Pulmonary artery endothelial cell (primary cell): ENCODE measurements at places on chromosomes 7 and 10. TPM values are rescaled to one million over a fixed set of nuclear protein-coding genes. Genes with fewer than 3 reads are reported as not detected.

DNA sequence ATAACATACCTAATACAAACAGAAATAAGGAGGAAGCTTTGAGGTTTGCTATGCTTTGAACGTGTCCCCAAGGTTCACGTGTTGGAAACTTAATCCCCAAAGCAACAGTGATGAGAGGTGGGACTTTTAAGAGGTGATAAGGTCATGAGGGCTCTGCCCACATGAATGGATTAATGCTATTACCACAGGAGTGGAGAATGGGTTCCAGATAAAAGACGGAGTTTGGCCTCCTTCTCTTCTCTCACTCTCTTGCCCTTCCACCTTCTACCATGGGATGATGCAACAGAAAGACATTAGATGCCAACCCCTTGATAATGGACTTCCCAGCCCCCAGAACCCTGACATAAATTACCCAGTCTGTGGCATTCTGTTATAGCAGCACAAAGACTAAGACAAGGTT lies 9.6 kb downstream of the ITGB1 start:
- no peak for DNase-seq

DNA sequence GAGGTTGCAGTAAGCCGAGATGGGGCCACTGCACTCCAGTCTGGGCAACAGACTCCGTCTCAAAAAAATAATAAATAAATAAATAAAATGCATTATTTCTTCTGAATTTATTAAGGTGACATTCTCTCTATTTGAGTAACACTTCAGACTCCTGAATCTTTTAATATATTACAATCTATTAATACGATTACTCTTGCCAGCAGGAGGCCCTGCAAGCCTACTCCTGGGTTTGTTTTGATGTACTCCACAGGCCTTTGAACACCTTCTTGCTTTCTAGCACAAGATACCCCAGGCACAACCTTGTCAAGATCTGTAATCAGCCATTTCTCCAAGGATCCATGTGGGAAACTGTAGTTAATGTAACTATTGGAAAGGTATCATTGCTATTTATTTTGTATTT lies 63.5 kb downstream of the COBL start:
- DNase-seq: no peak

DNA sequence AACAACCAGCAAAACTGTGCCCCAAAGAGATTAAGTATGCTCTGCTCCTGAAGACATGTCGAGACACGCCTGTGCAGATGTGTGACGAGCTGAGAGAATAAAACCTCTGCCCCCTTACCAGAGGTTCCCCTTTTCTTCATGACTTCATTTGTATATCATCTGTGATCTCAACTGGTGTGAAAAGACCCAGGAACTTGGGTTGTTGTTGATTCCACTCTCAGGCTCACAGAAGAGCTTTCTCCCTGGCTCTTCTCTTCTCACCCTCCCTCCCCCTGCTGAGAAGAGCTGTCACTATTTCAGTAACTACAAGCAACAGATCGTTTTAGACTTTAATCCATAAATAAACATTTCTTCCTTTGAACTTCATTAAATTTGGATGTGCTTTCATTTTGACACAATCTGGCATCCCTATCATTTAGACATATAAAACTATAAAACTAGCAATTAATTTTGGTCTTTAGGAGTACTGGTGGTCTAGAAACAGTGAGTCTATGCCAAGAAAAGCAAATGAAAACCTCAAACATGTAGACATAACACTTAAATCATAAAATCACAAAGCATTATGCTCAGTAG lies 179.3 kb upstream of the FZD8 start:
- DNase-seq: no peak

The ACTR3C gene
- total RNA-seq: 0.20 and 0.67 TPM in 2 replicates

DNA sequence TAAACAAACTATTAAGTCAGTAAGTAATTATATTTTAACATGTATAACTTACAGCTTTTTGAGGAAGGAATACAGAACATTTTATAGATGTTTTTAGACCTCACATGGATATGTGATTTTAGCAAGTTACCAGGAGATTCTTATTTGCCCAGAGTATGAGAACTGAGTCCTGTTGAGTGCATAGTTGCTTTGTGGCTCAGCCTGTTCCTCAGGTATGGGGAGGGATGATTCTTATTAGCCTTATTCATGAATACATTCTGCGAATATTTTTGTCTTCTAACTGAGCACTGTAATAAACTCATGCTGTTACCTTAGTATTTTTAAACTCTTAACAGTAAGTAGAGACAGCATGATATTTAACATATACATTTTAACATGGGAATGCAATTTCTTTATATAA lies 17.9 kb downstream of the BTAF1 start:
- no peak for DNase-seq

GRCh38 chr7:111771638-111772037 lies 209.3 kb upstream of the IMMP2L start:
- DNase-seq: no peak

DNA sequence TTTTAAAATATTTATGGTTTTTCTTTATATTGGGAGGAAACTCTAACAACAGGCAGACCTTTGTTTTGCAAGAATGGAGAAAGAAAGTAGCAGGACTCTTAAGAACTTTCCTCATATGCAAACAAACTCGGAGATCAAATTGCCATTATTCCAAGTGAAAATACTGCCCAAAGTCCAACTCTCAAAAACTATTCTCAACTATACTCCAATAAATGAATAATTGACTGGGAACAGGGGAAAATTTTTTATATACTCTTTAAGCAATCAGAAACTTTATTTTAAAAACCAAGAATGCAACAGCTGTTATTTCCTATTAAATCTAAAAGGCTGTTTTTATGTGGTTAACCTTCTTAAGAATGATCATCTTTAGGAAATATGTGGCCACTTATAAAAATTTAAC lies 101.9 kb downstream of the COL28A1 start:
- no peak for DNase-seq

DNA sequence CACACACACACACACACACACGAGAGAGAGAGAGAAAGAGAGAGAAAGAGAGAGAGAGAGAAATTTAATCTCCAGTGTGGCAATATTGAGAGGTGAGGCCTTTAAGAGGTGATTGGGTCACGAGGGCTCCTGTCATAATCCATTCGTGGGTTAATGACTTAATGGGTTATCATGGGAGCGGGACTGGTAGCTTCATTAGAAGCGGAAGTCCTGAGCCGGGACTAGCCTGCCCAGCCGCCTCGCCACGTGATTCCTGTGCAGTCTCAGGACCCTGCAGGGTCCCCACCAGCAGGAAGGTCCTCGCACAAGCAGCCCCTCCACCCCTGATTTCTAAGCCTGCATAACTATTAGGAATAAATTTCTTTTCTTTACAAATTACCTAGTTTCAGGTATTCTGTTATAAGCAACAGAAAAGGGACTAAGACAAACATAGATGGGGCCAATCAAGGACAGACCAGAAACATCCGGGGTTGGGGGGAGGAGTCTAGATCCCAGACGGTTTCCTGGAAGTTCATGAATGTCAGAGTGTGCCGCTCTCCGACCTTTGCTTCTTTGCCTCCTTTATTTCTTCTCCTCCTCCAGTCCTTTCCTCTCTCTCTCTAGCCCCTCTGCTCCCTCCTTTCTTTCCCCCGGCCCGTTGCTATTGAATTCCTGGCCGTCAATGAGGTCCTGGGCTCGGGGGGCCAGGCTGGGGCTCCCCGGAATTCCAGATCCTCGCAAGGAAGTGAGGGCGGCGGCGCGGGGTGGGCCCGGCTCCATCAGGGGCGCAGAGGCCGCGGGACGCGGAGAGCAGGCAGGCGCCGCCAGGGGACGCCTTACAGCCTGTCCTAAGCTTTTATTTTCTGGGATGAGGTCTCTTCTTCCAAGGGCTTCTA lies 146.8 kb downstream of the CYP26A1 start:
- DNase-seq: no peak

DNA sequence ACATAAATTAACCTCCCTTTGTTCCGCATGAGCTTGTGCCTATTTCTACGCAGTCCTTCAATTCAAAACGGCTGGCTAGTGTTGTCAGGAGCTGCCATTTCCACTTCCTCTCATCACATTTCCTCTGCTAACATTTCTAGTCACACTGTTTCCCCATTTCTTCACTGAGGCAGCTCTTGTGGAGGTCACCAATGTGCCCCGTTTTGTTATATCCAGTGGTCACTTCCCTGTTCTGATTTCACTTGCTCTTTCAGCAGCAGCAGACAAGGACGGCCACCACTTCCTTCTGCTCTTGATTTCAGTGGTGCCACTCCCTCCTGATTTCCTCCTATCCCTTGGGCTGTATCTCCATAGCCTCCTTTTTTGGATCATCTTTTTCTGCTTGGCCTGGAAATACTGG lies 64.8 kb upstream of the SEC61G start:
- DNase-seq: no peak

The GIMAP6 gene
- 160 and 231 TPM in 2 replicates for total RNA-seq

DNA sequence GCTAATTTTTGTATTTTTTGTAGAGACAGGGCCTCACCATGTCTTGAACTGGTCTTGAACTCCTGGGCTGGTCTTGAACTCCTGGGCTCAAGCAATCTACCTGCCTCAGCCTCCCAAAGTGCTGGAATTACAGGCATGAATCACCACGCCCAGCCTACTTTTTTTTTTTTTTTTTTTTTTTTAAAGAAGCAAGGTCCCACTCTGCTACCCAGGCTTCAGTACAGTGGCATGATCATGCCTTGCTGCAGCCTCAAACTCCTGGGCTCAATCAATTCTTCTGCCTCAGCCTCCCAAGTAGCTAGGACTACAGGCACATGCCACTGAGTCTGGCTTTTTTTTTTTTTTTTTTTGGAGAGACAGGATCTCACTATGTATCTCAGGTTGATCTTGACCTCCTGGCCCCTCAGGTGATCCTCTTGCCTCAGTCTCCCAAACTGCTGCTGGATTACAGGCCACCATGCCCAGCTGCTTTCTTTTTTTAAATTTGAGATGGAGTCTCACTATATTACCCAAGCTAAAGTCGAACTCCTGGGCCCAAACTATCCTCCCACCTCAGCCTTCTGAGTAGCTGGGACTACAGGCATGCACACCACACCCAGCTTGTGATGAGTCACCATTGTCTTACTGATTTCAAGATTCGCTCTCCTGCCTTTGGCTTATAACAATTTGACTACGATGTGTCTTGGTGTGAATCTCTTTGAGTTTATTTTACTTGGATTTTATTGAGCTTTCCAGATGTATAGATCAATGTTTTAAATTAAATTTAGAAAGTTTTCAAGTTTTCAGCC lies 9.0 kb downstream of the RPEL1 start:
- no peak for DNase-seq

The ZNF853 gene
- total RNA-seq: 0.39 and 0.79 TPM in 2 replicates

The STRIP2 gene
- 6.6 and 17.8 TPM in 2 replicates for total RNA-seq

- no peak for DNase-seq
Observed at GRCh38 chr7:50266635-50267386, 37.7 kb upstream of the IKZF1 start.

GRCh38 chr7:80644054-80644453 lies 5.6 kb downstream of the CD36 start:
- DNase-seq: no peak

- DNase-seq: no peak
Observed at GRCh38 chr10:66822801-66823200, 103.0 kb upstream of the LRRTM3 start.

DNA sequence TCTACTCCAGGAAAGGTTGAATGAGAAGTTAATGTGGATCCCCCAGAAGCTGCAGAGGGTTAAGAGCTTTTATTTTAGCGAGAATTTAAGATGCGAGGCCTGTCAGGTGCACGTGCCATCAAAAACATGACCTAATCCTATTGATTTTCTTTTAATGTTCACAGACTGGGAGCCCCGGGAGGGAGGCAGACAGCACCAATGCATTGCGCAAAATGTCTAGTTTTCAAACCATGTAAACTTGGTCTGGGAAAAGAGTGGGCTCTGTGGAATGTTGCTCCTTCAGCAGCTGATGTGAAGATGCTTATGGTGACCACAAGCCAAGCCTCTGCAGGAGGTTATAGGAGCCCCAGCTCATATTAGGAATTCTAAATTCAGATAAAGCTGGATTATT lies 172.0 kb upstream of the ITGB1 start:
- DNase-seq: no peak

The LIPN gene
- total RNA-seq: not detected in 2 replicates

The BICC1 gene
- 1.7 and 3.2 TPM in 2 replicates for total RNA-seq

- DNase-seq: peak; percentile 60
Observed at GRCh38 chr7:139058943-139059342, 23.1 kb upstream of the ZC3HAV1L start.

The UNC5B gene
- total RNA-seq: 1.3 and 8.0 TPM in 2 replicates

GRCh38 chr7:391961-392524 lies 102.1 kb downstream of the FOXL3 start:
- DNase-seq: no peak

- no peak for DNase-seq
Observed at GRCh38 chr10:69344591-69345252, 66.4 kb downstream of the HK1 start.

The MRLN gene
- not detected in 2 replicates for total RNA-seq

- DNase-seq: no peak
Observed at GRCh38 chr10:66591865-66592264, 334.0 kb upstream of the LRRTM3 start.

GRCh38 chr7:37113661-37114355 lies 334.9 kb downstream of the ELMO1 start:
- DNase-seq: no peak

DNA sequence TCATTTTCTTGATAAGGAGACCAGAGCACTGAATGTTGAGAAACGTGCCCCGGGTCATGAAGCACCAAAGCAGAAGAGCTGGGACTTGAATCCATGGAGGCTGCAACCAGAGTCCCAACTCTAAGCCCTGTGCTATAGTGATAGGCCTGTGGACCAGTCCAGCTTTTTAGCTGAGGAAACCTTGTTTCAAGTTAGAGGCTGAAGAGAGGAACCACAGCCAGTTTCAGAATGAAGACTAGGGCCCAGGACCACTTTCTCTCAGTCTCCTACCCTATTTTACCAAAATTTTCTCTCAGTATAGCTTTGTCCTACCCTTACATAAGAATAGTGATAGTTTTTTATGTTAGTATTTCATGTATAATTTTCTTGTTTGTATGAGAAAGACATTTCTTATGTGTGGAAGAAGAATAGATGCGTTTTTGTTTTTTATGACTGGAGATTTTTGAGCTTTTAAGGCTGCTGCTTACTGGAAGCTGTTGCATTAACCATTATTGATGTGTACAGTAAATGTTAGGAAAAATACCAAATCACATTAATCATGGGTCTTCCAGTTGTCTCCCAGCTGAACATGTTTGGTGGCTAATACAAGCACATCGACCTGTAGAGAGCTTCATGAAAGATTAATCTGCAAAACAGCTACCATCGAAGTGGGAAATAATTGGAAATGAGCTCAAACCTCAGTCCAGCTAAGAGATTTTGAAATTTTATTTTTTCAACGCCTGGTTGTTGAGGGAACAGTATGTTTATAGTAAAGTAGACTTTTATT lies 45.0 kb upstream of the CSTF2T start:
- no peak for DNase-seq

DNA sequence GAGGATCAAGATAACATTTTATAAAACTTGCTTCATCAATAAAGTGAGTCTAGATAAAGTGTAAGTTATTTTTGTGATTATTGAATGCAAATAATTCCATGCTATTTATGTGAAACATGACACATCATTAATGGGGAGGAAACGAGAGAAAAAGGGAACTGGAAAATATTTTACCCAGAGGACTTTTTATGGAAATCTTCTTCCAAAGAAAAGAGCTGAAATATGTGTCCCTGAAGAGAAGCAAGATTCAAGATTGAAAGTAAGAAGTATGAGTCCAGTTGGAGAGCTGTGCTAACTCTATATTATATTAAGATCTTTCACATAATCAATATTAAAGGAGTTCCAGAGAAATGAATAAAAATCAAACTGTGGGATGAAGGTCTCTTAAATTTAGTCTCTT lies 1361.8 kb downstream of the GATA3 start:
- no peak for DNase-seq

The NUPR2 gene
- total RNA-seq: not detected in 2 replicates

- DNase-seq: no peak
Observed at GRCh38 chr10:58851606-58852005, 324.8 kb upstream of the PHYHIPL start.

- DNase-seq: no peak
Observed at GRCh38 chr10:78863140-78863905, 205.4 kb upstream of the ZMIZ1 start.

The C7orf57 gene
- under 0.01 and 0.11 TPM in 2 replicates for total RNA-seq

The OPN1SW gene
- total RNA-seq: not detected in 2 replicates

The SFTPA1 gene
- not detected in 2 replicates for total RNA-seq
